ENCODE measurements at places on chromosomes 2 and 18.
A peak's percentile ranks its signal among the peaks of the same experiment; 100 is the strongest.

GRCh38 chr18:41695441-41695840, 259.6 kb upstream of the PIK3C3 start:
- no peak for DNase-seq

- DNase-seq, result no peak
These were observed 226.7 kb upstream of the KLHL29 start for GRCh38 chr2:23158306-23158705.

GRCh38 chr2:23314687-23315086, 70.3 kb upstream of the KLHL29 start:
- DNase-seq, result no peak

DNA sequence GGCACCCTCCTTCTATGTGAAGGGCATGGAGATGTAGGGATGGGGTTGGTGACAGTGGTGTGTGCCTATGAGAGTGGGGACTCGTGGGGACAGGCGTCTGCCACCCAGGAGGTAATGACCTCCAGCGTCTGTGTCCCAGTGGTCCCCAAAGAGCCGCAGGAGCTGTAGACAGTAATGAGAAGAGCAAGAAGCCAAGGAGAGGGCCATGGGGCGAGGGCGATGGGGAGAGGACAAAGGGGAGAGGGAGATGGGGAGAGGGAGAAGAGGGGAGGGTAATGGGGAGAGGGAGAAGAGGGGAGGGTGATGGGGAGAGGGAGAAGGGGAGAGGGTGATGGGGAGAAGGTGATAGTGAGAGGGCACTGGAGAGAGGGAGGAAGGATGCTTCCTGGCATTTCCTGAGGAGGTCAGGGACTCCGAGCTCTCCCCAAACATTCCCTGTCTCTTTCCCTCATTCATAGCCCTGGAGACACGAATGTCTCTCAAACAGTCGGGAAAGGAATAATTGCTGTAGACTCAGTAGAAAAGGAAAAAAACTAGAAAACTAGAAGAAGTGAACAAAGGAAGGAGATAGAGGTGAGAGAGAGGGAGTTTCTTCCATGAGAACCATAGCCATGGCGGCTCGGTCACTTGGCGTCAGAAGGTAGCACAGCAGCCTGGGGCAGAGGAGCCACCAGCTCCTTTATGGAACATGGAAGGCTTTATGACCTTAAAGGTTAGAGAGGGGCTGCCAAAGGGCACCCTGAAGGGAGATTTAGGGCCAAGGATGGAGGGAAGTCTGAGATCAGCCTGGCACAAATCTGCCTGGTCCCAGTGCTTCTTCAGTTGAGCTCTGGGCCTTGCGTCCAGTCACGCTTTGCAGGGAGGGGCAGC, 39.5 kb downstream of the PSD4 start:
- DNase-seq, result no peak

GRCh38 chr2:8684878-8685696, 3.2 kb downstream of the ID2 start:
- peak; percentile 33 for DNase-seq

GRCh38 chr2:233468047-233468740, 98.4 kb downstream of the USP40 start:
- no peak for DNase-seq
